Stimulated activated CD4-positive, alpha-beta T cell treated with anti-CD3 and anti-CD28 coated beads, Interleukin-4, amount 100 ng/mL, for 24 hours (primary cell): ENCODE measurements at places on chromosomes 7 and 10.

DNA sequence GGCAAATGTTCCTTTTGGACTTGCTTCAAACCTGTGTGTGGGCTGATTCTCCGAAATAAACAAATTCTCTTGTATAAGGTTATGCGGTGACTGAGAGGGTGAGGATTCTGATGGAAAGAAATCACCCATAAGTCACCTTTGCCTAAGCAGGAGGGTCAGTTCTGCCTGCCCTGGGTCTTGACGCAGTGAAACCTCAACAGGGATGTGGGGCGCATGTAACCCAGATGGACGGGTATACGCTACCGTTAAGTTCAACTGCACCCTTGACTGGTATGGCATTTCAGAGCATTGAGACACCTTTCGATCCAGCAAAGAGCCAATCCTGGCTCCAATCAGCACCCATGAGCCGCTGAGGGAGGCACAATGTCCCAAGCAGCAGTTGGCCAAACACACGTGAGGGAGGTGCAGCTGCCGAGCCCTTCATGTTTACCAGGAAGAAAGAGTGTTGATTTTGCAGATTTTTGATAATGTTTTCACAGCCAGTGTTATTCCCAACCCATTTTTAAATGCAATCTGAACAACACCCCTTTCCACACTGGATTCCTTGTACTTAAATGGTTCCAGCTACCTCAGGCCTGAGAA is 48.1 kb downstream of the SORBS1 start:
- DNase-seq, result no peak

DNA sequence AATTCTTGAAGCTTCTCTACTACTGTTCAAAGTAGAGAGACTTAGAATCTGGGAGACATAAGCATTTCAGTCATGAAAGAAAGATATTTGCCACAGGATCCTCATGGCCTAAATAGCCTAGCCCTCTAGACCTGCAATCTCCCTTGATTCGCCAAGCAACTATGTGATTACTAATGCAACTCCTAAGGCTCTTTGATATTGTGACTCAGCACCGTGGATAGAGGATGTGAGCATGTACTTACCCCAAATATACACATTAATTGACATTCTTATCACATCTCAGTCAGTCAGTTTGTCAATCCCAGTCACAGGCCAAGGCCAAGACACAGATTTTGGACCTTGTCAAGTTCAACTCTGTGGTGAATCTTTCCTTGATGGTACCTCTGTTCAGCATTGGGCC is 42.6 kb downstream of the GPR37 start:
- DNase-seq, result no peak

DNA sequence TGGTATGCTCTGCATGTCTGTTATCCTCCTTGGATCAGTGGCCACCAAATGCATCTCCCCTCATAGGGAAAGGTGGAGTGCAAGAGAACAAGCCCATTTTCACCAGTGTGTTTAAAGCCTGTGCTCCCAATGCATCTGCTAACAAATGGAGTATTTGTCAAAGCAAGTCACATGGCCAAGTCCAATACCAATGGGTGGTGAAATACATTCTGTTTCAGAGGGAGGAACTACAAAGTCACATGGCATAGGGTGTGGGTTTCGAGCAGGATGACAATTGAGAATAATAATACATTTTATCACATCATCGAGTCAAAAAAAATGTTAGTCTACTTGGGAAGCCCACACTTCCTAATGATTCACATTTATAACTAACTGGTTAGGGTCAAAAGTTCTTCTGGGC is 62.7 kb downstream of the SUGCT start:
- no peak for DNase-seq

DNA sequence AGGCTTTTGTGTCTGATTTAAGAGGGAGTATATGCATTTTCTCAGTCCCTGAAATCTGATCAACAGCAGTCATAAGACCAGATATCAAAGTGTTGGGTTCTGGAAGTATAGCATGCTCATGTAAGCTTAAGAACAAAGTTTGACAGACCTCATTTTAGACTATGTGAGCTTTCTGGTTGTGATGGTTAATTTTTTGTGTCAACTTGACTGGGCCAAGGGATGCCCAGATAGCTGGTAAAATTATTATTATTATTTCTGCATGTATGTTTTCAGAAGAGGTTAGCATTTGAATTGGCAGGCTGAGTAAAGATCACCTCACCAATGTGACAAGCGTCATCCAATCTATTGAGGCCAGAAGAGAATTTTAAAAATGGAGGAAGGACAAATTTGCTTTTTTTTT is 63.5 kb upstream of the FRMD4A start:
- no peak for DNase-seq

GRCh38 chr7:44447874-44448425 is 42.5 kb downstream of the NUDCD3 start:
- no peak for DNase-seq

DNA sequence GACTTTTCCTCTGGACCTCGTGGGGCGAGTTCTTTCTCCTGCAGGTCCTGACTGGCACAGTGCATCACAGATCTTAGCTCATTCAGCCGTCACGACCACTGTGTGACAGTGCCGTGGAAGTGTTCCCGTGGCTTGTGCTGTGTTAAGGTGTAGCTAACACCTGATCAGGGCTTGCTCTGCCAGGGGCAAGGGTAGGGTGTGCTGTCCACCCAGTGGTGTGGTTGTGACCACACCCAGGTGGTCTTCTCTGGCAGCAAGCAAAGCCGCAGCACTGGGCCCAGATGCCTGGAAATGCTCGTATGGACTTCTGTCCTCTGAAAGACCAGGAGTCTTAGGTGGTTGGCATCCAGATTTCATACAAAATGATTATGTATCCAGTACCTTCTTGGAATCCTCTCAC is 86.2 kb downstream of the GLRX3 start:
- no peak for DNase-seq

DNA sequence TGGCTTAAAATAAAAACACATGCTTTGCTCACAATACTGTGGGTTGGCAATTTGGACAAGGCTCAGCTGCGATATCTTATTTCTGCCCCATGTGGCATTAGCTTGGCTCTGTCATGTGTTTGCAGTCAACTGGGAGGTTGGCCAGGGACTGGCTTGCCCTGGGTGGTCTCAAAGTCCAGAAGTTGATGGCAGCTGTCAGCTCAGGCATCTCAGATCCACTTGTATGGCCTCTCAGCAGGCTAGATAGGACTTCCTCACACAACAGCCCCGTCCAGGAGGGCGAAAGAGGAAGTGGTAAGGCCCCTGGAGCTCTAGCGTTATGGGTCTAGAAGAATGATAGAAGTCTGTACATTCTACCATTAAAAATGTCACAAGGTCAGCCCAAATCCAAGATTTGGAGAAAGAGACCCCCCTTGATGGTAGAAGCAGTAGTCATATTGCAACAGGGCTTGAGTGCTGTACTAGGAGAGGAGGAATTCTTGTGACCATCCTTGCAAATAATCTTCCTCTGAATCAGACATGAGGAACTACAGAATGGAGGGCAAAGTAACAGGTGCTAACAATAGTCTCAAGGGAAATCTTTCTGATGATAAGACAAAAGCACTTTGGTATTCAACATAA is 166.2 kb downstream of the FAM107B start:
- DNase-seq, result no peak

DNA sequence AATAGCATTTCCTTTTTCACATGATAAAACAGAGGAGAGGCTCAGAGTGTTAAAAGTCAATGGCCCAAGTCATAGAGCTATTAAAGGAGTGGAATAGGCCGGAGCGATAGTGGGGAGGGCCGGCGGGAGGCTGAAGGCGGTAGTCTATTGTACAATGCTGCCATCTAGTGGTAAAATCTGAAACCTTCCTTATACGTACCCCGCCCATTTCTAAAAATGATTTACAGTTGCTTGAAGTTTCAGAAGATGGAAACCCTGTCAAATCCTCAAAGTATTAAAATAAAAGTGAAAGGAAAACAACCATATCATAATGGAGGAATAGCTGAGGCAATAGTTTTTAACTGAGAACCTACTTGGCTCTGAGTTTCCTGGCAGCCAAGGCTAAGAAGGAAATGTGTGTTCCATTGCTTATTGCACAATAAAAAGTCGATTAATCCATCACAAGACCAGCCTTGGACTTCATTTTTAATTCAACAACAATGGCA is 209.1 kb downstream of the CCSER2 start:
- peak; percentile 39 for DNase-seq

- no peak for DNase-seq
Observed at GRCh38 chr7:65609131-65609530, 235.5 kb downstream of the ZNF92 start.
